Osteoblast (primary cell): ENCODE measurements at places on chromosomes 11 and 22.

- peak; percentile 42 for DNase-seq
Observed at GRCh38 chr22:19871845-19872778, 17.4 kb upstream of the GNB1L start.

GRCh38 chr11:114815176-114815575 is 136.8 kb downstream of the NXPE2 start:
- DNase-seq: no peak

DNA sequence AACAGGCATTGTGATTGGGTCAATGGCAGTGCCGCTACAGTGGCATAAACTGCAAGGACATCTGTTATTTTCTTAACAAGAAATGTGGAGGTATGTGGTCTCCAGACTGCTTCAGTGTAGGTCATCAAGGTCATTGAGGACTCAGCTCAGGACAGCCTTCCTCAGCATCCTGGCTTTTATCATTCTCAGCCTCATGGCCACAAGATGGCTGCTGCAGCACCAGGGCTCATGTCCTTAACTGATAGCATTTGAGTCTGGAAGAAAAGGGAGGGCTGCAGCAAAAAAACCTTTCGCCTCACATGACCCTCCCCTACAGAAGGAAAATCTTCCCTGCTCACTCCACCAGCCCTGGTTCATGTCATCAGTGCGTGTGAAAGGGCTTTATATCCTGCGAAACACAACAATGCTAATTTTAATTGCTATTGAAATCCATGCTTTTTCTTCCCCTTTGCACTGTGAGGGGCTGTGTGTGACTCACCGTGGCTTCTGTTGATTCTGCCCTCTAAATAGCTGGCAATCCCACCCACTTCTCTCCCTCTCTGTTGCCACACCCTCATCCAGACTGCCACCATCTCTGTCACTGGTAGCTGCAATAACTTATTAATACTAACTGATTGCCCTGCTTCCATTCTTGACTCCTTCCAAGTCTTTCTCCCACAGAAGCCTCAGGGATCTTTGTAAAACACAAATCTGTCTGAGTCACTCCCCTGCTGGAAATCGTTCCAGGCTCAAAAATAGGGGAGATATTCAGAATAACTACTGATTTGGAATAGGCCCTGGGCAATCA is 43.8 kb downstream of the CHRDL2 start:
- DNase-seq: peak; percentile 94

- DNase-seq: no peak
Observed at GRCh38 chr11:7480113-7480512, 5.2 kb upstream of the OLFML1 start.

GRCh38 chr11:31767685-31768084 is 43.4 kb downstream of the PAX6 start:
- DNase-seq: no peak

GRCh38 chr11:127252321-127252720 is 251.8 kb upstream of the KIRREL3 start:
- no peak for DNase-seq

GRCh38 chr11:30546334-30546733 is 39.8 kb downstream of the MPPED2 start:
- peak; percentile 18 for DNase-seq

DNA sequence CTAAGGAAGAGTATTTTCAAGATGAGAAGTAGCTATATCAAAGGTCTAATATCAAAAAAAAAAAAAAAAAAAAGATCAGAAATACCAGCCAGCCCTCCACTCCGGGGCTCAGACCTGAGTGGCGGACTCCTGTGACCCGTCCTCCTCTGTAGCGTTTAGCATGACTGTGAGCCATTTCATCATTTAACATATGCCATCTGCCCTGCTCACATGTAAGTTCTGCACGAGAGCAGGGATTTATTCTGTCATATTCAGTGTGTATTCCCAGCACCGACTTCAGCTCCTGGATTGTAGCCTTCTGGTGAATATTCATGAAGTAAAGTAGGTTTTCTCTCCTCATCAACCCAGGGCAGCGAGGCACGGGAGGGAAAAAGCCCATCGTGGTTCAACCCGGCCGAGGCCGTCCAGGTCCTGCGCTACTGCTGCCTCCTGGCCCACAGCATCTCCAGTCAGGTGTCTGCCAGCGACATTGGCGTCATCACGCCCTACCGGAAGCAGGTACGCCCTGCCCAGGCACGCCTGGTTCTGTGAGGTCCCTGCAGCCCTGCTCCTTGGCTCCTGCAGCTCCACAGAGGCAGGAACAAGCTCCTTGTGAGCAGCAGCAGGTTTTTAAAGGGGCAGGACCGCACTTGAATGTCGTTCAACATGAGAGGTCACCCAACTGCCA is 12.7 kb upstream of the PANX2 start:
- peak; percentile 72 for DNase-seq

DNA sequence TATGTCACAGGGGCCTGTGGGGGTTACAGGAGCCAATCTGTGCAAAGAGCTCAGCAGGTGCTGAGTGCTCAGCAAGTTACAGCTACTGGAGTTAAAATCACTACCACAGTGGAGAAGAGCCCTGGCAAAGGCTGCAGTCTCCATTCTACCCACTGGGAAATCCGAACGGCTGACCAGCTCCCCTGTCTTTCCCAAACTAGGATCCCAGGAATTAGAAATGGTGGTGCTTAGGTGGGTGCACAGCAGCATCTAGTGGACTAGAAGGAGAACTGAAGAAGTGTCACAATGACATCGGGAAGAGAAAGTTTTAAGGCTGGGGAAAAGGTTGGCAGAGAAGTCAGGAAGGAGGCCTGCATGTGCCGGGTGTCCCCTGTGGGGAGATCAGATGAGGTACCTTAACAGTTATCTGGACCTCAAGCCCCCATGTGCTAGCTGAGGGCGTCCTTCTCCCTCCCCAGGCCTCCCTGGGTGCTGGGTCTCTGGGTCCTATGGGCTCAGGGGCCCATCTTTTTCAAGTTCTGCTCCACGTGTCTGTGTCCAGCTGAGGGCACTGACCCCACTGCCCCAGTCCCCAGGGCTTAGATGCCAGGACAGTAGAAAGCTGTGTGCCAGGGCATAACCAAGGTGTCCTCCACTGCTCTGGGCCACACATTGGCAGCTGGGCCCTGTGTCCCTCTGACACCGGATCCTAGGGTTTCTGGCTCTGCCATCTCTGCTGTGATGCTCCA is 1.9 kb downstream of the PIWIL3 start:
- peak; percentile 88 for DNase-seq

GRCh38 chr11:128737704-128738103 is 43.8 kb downstream of the FLI1 start:
- DNase-seq: no peak

- no peak for DNase-seq
Observed at GRCh38 chr11:36550385-36551115, 17.3 kb upstream of the RAG1 start.

DNA sequence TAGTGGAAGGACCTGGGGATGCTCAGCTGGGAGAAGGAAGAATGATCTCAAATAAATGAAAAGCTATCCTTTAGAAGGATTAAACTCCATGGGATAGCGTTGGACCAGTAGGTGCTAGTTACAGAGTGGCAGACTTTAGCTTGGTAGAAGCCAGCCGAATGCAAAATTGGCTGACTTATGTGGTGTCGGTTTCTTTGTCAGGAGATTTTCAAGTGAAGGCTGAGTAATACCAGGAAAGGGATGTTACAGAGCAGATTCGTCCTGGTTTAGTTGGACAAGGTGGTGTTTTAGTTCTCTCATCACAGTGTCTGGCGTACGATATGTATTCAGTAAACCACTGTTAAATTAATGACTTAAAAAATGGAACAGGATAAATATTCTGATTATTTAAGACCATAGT is 26.0 kb downstream of the FDX1 start:
- no peak for DNase-seq

DNA sequence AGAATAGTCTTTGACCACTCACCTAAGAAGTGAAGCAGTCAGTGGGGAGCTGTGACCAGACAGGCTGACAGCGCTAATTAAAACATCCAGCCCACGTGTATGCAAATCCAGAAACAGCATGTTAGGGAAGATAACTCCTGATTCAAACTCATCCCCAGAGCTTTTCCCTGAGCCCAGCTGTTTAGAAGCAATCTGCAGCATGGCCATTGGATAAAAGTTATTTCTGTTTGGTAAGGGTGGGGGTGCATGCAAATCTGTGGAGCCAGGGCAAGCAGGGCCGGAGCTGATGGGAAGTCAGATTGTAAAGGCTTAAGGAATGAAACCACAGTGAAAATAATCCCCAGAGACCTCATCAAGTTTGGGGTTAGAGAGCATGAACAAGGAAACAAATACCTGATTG is 247.9 kb upstream of the KIRREL3 start:
- DNase-seq: no peak

- no peak for DNase-seq
Observed at GRCh38 chr11:80861193-80861592, 1420.4 kb upstream of the TENM4 start.

DNA sequence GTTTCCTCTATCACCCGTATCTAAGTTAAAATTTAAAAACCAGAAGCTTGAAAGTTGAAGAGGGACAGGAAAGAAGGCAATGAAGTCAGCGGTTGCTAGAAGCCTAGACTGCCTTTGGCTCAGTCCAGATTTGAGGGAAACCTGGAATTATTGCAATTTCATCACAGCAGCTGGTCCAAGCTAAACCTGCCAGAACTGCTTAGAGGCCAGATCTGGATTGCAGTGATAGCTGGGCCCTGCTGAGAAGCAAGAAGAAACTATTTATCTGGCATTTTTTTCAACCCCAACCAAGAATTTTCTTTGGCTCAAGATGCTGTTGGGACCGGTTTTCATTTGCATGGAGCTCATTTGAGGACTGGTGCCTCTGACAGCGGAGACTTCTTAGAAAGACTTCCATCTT is 121.5 kb upstream of the TEAD1 start:
- DNase-seq: no peak

- DNase-seq: peak; percentile 48
Observed at GRCh38 chr11:10893714-10894151, 35.9 kb upstream of the ZBED5 start.

DNA sequence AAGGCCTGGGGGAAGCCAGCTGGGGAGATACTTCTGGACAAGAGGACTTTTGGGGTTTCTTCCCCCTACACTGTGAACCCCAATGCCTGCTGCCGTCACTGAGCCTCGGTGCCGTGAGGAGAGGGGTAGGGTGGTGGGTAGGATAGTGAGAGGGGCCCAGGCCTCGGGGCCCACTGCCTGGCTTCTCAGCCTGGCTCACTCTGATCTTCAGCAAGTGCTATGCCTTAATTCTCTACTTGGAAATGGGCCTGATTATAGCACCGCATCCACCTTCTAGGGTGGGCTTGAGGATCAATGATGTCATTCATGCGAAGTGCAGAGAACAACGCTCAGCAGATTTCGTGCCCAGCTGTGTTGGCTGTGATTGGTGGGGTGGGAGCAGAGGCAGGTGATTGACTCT is 76.7 kb upstream of the NECTIN1 start:
- DNase-seq: no peak

GRCh38 chr11:16299884-16300782 is 56.2 kb downstream of the SOX6 start:
- DNase-seq: no peak

GRCh38 chr11:96885405-96885804 is 495.6 kb downstream of the JRKL start:
- DNase-seq: no peak

- no peak for DNase-seq
Observed at GRCh38 chr11:125496529-125496857, 428 bp upstream of the FEZ1 start.

- DNase-seq: no peak
Observed at GRCh38 chr11:45304111-45304991, 18.2 kb upstream of the SYT13 start.

DNA sequence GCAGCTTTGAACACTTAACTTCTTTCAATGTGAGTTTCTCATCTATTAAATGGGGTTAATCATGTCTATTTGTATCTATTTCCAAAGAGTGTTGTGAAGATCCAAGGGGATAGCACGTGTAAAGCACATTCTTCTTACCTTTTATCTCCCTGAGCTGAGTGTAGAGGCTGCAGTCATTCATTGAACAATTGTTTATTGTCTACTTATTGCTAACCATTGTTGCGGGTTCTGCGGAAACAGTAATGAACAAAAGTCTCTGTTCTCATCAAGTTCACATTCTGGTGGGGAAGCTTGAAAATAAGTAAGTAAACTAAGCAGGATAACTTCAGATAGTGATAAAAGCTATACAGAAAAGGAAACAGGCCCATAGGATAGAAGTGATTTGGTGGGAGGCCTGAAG is 27.4 kb upstream of the PLET1 start:
- no peak for DNase-seq

- DNase-seq: no peak
Observed at GRCh38 chr11:3971756-3972404, 116.4 kb downstream of the STIM1 start.

- peak; percentile 43 for DNase-seq
Observed at GRCh38 chr22:49915610-49916009, 2.6 kb downstream of the ALG12 start.

GRCh38 chr11:64951529-64951928 is 15.8 kb upstream of the GPHA2 start:
- DNase-seq: no peak

DNA sequence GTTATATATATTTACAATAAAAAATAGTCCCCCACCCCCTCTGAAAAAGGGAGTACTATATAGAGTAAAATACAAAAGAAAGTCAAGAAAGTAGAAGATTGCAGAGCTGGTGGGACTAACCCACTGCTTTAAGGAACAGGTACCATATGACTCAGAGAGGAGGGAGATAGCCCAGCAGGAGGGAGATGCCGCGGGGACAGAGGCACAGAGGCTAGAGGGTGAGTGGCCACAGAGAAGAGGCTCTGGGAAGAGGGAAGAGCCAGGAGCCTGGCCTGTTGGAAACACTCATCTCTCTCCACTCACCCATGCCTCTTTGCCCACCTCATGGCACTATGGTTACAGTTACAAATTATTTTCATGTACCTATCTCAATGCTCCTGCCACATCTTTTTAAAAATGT is 53.6 kb upstream of the LYVE1 start:
- no peak for DNase-seq

DNA sequence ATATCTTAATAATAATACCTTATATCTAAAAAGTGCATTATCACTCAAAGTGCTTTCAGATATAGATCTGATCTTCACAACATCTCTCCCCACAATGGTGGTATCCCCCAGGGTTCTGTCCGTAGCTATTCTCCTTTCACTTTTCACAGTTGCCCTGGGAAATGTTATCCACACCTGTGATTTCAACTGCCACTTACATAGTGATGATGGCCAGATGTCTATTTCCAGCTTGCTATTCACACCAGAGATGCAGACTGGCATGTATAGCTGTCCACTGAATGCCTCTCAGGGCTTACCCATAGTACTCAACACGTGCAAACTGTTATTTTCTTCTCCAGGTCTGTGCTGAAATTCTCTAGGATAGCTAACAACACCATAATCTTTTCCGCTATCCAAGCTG is 724.7 kb downstream of the DLG2 start:
- DNase-seq: no peak

DNA sequence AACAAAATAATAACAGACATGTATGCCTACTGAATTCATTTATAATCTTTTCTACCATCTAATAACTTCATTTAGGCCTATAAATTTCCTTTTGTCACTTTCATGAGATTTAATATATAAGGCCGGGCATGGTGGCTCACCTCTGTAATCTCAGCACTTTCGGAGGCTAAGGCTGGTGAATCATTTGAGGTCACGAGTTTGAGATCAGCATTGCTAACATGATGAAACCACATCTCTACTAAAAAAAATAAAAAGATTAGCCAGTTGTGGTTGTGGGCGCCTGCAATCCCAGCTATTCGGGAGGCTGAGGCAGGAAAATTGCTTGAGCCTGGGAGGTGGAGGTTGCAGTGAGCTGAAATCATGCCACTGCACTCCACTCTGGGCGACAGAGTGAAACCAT is 14.2 kb upstream of the NTM start:
- no peak for DNase-seq

GRCh38 chr11:110966131-110966530 is 253.9 kb upstream of the ARHGAP20 start:
- no peak for DNase-seq
